Ammon's horn (tissue), 1 donor: ENCODE measurements at places on chromosomes 16 and 17.
A peak's percentile ranks its signal among the peaks of the same experiment; 100 is the strongest.

GRCh38 chr16:4797805-4798252 lies 2.7 kb downstream of the SMIM22 start:
- no peak for DNase-seq

GRCh38 chr17:15507001-15507400 lies 39.6 kb upstream of the CDRT4 start:
- DNase-seq, result no peak

- DNase-seq, result no peak
Observed at GRCh38 chr17:33966410-33967059, 288.6 kb upstream of the CCL2 start.

GRCh38 chr16:80743273-80743672 lies 61.1 kb downstream of the CDYL2 start:
- no peak for DNase-seq

GRCh38 chr16:881219-882097 lies 80.9 kb upstream of the GNG13 start:
- DNase-seq, result no peak

DNA sequence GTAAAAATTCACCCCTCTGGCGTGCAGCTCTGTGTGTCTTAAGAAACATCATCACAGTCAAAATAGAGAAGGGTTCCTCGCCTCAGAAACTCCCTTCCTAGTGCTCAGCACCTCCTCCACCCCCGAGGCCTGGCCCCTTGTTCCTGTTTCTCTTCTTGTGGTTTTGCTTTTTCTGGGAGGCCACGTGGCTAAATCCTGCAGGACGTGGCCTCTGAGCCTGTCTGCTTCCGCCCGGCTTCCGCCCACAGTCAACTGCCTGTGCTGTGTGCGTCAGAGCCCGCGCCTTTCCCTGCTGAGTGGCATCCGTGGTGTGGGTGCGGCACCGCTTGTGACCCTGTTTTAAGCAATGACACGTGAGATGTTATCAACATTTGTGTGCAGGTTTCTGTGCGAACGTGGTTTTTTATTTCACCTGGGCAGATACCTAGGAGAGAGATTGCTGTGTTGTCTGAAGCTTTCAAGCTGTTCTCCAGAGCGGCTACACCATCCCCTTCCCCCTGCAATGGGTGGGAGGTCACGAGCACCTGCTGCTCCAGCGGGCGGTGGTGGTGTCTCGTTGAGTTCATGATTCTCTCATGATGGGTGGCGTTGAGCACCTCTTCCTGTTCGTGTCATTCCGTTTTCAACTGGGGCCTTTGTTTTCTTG lies 21.7 kb downstream of the ACSF3 start:
- DNase-seq, result peak; percentile 85

DNA sequence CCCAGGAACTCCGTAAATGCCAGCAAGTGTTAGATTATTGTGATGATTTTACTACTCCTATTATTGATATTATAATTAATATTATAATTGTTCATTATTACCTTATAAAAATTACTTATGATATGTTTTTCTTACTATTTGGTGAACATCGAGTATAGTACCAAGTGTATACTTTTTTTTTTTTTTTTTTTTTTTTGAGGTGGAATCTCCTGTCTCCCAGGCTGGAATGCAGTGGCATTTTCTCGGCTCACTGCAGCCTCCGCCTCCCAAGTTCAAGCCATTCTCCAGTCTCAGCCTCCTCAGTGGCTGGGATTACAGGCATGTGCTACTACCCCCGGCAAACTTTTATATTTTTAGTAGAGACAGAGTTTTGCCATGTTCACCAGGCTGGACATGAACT lies 347.0 kb downstream of the WWOX start:
- no peak for DNase-seq

DNA sequence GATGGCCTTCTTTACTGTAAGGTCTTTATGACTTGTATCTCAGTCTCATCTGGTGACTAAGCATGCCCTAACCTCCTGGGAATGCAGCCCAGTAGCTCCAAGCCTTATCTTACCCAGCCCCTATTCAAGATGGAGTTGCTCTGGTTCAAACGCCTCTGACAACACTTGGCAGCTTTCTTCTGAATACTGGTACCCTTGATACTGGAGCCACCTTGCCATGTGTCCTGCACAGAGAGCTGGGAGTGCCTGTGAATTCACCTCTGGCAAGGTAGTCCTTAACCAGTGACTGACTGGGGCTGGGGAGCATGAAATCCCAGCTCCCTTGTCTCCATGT lies 17.2 kb downstream of the NUDT7 start:
- no peak for DNase-seq

DNA sequence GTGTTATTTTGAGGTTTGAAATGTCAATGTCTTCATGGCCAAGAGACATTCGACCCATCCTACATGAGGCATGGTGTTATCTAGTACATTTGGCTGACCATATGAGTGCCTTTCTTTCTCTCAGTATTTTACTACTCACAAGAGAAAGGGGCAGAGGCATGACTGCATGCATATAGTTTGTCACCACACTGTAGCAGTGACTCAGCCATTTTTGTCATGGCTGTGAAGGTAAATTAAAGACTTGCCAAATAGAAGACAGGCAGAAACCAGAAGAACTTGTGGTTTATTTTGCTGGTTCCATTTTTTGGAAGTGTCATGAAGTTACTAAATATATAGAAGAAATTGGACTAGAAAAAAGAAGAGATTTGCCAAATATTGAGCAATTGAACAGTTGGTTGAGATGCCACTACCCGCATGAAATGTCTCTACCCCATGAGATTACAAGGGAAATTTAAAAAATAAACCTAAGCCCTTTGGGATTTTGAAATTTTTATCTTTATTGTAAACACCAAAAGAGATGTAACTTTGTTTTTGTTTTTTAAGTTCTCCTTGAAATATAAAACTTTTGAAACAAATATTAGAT lies 170.3 kb downstream of the CHD9 start:
- no peak for DNase-seq

- DNase-seq, result peak; percentile 64
Observed at GRCh38 chr16:13957197-13958078, 37.5 kb downstream of the ERCC4 start.
